ENCODE measurements at places on chromosomes 1 and 21.

DNA sequence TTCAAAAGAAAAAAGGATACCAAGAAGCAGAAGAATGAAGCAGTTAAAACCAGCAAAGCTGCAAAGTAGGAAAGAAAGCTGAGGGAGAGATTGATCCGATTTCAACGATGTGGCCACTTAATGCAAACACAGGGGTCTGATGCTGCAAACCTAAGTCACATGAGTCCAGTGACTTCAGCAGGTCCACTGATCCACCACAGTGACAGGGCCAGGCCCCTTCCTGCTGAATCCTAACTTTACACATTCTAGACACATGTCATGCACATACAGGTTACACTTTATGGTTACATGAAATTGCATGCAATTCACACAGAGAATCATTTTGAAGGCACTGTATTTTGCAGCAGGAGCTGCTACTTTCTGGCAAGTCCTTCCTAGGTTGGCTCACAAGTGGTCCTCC lies 59.0 kb upstream of the LBR start:
- no peak for DNase-seq

GRCh38 chr1:152444045-152444444 lies 30.0 kb upstream of the CRNN start:
- no peak for DNase-seq

DNA sequence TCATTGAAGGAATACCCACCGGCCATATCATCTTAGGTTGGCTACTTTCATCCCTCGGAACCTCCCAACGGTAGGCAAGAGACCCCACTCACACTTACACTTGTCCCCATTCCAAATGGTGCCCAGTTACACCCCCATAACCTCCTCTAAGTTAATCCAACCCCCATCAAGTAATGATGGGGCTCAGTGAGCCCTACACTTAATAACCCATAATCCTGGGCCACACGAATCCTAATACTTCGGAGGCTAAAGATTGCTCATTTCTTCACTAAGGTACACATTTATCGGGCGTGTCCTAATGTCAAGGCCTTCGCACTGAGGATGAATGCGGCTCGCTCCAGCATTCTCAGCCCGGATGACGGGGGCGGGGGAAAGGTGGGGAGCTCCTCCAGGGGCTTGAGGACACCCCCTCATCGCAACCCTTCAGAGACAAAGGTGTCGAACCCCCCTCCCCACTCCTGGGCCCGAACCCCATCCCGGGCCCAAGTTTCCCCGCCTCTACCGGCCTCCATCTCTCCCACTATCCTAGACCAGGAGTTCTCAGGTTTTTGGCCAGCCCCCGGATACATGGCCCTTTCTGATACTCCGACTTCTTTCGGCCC lies 435 bp downstream of the ILF2 start:
- DNase-seq: no peak

DNA sequence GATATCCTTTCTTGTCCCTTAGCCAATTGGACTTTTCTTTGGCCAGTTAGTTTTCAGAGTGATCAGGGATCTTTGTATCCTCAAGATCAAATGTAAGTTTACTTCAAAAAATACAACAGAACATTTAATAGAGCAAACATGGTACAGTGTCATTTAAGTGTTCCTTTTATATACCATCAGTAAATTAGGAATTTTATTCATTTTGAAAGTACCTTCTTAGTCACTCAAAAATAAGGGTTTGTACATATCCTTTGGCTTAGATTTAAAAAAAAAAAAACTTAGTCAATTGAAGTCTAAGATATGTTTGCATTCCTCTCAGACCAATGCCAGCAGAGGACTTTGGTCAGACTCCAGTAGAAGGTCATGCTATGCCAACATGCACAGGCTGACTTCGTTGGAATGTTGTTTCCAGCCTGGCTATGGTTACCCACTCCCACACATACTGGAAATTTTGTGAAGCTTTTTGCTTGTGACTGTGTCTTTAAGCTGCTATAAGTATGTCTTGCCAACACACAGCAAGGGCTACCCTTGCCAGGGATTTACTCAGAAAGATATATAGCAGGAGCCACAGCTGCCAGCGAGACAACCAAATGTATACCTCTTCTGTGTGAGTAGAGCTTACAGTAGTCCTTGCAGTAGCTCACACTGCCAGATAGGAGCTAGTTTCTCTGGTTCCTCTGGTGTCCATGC lies 81.5 kb upstream of the LRIF1 start:
- no peak for DNase-seq

- DNase-seq: no peak
Measured at GRCh38 chr1:216749232-216749631, 26.0 kb upstream of the ESRRG start.

DNA sequence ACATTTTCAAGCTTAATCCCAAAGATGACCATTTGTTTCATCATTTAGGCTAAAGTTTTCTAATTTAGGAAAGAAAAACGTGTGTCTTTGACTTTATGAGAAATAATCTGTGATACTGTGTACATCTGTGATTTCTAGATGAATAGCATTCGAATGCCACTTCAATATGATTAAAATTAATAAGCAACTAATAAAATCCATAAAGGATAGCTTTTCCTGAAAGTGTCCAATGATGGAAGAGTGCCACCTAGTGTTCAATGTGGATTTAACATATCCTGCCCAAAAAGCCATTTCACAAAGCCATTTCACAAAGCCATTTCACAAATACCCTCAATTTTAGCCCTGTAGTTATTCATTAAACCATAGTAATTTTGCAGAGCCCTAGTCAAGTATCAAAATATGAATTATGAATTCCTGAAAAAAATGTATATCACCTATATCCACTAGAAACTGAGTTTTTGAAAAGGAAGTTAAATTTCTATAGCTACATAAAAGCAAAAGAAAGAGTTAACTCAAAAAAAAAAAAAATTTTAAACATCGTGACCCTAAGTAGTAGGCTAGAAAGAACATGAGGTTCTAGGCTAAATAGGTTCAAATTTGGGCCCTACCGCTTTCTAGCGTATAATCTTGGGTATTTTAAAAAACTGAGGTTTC lies 19.1 kb downstream of the NME7 start:
- DNase-seq: peak; percentile 67

DNA sequence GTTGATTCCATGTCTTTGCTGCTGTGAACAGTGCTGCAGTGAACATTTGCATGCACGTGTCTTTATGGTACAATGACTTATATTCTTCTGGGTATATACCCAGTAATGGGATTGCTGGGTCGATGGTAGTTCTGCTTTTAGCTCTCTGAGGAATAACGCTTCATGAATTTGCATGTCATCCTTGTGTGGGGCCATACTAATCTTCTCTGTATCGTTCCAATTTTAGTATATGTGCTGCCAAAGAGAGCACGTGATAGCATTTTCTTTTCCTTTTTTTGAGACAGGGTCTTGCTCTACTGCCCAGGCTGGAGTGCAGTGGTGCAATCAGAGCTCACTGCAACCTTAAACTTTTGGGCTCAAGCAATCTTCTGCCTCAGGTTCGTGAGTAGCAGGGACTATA lies 24.9 kb upstream of the MAP1LC3C start:
- no peak for DNase-seq

DNA sequence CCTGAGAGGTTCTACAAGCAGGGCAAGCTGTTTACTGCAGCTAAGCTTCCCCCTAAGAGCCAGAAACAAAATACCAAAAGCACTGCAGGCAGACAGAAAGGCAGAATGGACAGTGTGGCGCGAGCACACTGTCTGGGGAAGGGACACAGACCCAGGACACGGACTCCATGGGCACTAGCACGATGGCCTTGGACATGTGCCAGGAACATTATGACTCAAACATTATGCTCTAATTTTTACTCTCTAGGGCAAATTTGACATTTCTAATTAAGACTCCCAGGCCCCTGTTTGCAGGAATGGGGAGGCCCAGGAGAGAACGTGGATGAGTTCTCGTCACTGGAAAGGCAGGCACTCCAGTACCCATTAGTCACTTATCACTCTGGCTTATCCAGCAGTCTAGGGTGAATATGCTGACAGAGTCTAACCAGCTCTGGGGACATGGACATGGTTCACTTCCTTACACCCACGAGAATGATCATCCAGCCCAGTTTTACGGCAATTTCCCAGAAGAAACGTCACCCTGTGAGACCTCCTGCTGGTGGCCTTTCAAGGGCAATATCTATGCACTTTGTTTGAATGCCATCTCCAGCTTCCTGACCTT lies 45.1 kb downstream of the CAPN8 start:
- DNase-seq: no peak

DNA sequence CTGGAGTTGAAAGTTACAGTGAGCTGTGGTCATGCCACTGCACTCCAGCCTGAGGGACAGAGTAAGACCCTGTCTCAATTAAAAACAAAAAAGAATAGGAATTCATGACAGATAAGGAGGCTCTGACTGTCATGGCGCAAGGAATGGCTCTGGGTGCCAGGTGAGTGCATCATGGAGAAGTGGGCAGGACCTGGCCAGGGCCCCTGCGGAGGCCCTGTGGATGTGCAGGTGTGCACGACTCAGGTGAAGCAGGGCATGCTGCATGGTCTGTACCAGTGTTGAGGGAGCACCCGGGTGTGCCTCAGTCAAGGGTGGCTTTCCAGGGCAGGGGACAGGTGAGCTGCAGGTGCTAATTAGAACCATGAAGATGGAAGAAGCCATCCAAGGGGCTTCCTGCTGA lies 14.0 kb downstream of the SLC1A7 start:
- no peak for DNase-seq

DNA sequence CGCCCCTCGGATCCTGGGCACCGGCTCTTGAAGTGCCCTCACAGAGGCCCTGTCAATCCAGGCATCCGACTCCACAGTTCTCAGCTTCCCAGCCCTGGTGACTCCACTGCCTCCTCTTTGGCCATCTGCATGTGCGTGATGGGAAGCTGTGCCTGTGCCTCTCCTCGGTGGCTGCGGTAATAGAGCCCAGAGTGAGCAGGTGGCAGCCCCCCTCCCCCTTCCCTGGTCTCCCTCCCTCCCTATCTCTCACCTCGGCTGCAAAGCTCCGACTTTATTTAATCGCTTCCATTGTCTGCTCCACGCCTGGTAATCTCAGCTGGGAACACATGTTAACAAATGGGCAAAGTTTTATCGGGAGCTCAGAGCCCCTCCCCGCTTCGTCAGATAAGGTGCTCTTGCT lies 91.9 kb downstream of the IGSF21 start:
- DNase-seq: no peak

- no peak for DNase-seq
Measured at GRCh38 chr1:115138271-115138670, 49.0 kb upstream of the TSPAN2 start.

GRCh38 chr1:63698001-63698838 lies 75.6 kb upstream of the ROR1 start:
- DNase-seq: peak; percentile 90

GRCh38 chr1:184630679-184631060 lies 124.0 kb downstream of the EDEM3 start:
- no peak for DNase-seq

- no peak for DNase-seq
Measured at GRCh38 chr21:28356422-28356821, 636.3 kb downstream of the LTN1 start.

- DNase-seq: no peak
Measured at GRCh38 chr1:24803987-24804530, 58.8 kb downstream of the CLIC4 start.

DNA sequence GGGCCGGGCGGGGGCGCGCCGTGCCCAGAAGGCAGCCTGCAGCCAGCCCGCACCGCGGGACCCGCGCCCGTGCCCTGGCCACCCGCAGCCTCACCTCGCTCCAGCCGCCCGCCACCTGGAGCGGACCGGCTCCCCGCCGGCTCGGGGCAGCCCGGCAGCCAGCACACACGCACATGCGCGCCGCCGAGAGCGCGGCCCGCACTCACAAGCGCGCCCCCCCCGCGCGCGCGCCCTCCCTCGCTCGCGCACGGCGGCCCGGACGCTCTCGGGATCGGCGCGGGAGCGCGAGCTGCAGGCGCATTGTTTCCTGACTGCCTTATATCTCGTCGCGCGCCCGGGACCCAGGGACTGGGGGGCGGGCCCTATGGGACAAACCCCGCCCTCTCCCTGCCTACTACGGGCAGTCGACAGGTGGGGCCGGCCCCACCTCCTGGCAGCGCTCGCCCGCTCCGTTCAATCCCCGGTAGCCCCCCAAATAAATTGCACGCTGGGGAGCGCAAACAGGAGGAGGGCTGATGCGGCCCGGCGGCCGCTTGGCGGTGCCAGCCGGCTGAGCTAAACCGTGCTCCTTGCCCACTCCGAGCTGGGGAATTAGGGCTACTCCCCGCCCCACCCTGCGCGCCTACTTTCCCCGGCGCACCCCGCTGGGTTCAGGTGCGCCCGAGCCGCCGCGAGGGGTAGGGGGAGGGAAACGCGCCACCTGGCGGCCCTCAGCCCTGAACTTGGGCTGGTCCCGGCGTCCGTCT lies at the start of gene MYCL:
MYCL (minus strand) TSS at position 204 of the 746 bp plus-strand sequence. CDS start 483 bp downstream, outside the sequence.
- peak; percentile 41 for DNase-seq

GRCh38 chr1:92709738-92710137 lies 75.2 kb downstream of the EVI5 start:
- DNase-seq: peak; percentile 90

DNA sequence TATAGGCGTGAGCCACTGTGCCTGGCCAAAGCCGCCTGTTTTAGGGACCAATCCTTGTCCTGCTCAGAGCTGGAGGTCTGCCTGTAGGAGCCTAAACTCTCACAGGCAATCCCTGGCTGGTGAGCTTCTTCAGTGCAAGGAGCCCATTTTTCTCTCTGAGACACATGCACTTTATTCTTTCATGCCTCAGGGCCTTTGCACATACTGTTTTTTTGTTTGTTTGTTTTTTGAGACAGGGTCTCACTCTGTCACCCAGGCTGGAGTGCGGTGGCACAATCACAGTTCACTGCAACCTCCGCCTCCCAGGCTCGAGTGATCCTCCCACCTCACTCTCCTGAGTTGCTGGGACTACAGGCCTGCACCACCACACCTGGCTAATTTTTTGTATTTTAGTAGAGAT lies 21.6 kb upstream of the PINK1 start:
- DNase-seq: no peak

DNA sequence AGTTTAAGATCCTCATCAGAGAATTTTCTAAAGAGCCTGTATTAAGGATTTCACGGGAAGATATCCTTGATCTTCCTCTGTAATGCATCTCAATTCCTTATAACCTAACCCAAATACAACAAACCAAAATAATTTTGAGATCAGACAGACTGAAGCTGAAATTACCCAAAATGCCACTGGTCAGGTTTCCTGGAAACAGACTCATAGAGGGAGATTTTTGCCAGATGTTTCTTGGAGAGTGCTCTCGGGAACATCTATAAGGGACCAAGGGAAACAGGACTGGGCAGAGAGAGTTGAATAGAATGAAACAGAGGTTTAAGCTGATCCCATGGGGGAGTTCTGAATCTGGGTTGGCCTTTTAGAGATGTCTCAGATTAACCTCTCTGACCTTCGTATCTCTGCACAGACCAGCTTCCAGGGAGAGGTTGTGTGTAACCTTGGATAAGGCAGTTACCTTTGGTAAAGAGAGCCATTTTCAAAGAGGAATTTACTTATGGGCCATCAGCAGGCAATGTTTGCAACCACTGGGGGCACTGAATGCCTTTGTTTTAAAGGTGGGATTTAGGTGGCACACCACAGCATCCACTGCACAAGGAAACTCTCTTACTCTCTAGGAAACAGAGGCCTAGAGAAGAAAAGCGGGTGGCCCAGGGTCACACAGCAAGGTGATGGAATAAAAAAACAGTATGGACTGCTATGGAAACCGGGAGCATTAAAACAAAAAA lies 130.8 kb upstream of the SGIP1 start:
- DNase-seq: no peak

- DNase-seq: peak; percentile 50
Measured at GRCh38 chr1:25204797-25205480, 27.4 kb downstream of the SYF2 start.

Data from fibroblast of villous mesenchyme (primary cell).